Lower lobe of right lung (tissue), 2 donors: ENCODE measurements at places on chromosomes 16 and 17. TPM values are rescaled to one million over a fixed set of nuclear protein-coding genes. Genes with fewer than 3 reads are reported as not detected.

DNA sequence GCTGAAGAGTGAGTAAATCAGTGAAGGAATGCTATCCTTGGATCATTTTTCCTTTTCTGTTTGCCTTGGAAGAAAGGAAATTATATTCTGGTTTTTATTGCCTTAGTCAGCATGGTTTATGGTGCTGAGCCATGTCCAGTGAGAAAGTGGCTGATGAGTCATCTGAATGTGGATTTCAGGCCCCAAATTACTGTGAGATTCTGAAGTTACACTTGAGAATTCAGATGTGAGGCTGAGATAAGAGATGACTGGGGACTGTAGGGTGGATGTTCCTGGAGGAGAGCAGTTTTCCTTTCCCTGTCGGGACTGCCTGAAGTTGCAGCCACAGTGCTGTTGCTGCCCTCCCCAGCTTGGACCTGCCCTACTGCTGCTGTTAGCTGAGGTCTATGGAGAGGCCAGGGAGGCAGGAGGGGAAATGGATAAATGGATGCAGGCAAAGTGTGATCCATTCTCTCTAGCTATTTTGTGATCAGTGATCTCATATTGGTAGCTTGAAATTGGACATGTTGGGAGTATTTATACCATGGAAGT is 4.2 kb upstream of the MAP3K14 start:
- DNase-seq: peak; percentile 17

DNA sequence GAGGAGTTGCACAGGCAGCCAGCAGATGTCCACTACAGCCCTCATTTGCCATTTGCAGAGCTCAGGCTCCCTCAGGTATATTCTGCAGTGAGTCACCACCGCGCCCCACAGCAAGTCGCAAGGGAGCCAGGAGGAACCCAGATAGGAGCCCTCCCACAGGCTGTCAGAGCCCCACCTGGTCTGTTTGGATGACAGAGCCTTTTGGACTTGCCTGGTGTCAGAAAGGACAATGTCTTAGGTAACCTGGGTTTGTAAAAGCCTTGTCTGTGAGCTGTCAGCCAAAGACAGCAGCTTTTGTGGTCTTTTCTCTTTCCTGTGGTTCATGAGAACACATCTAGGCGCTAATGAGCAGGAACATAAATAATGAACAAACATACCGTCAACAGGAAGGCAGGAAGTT is 70.9 kb downstream of the GNAO1 start:
- no peak for DNase-seq

GRCh38 chr17:18102640-18103039 is 5.9 kb upstream of the MYO15A start:
- DNase-seq: no peak

DNA sequence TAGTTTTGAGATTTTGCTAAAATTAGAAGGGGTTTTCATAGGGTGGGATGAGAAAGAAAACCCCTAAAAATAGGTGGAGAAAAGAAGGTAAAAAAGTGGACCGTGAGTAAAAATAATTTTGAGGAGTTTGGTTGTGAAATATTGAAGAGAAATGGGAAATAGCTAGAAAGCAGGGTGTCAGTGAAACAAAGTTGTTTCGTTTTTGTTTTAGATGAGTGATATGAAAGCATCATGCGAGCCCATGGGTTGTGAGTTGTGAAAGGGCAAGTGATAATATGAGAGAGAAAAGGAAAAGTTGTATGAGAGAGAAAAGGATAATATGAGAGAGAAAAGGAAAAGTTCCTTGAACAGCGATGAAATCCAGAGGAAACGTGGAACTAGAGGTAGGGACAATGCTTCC is 7.3 kb upstream of the SMIM36 start:
- no peak for DNase-seq

DNA sequence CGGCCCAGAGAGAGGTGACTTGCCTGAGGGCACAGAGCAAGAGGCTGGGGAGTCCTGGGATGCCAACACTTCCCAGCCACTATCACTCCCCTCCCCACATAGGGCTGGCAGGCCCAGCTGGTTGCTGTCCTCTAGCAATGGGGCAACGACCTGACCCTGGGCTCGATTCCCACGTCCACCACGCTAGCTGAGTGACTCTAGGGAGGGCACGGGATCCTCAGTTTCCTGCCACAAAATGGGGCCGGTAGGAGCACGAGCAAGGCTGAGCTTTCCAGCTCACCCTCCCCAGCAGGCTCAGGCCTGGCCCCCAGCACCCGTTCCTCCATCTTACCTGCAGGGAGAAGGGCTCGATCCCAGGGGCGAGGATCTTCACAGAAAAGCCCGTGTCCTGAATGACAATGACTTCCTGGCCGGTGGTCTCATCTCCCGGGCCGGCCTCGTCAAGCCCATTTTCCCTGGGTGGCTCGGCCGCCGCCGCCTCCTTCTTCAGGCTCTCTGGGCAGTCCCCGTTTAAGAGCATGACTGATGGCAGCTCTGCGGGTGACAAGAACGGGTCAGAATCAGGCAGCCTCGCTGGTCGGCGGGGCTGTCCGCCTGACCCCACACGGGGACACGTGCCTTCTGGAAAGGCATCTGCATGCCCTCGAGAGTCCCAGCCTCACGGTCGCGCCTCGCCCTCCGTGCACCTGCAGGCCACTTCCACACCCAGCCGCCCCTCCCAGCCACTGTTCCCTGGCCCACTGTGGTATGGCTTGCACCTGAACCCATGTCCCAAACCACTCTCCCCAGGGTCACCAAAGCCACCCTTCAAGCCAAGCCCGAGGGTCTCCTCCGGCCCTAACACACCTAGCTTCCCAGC is 7.3 kb downstream of the CLUH start:
- peak; percentile 45 for DNase-seq

- peak; percentile 57 for DNase-seq
Measured at GRCh38 chr17:78484271-78485246, 92.6 kb downstream of the DNAH17 start.

The PRAC2 gene
- total RNA-seq: not detected

The SMIM5 gene
- total RNA-seq: 2.7 TPM

The TRPV2 gene
- 120 TPM for total RNA-seq

The MVP gene
- total RNA-seq: 248 TPM

The CCDC144A gene
- 14.1 TPM for total RNA-seq

The PRSS8 gene
- 75.4 TPM for total RNA-seq

The CDRT15L2 gene
- total RNA-seq: not detected
